Activated naive CD4-positive, alpha-beta T cell (primary cell): ENCODE measurements at places on chromosomes 13 and 19.

DNA sequence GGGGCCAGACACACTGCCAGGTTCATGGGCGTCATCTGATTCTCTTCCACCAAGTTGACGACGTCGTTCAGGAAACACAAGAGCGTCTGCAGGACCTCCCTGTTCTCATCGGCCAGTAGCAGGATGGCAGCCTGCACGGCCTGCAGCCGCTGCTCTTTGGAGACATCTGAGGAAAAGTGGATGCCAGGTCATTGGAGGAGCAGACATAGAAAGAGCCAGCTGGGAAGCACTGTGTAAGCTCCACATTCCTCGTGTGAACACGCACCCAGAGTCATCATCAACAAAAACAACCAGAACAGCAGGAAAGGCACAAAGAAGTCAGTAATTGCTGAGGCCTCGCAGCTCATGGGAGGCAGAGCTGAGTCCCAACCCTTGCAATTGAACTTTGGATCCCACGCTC is 96.5 kb downstream of the KL start:
- DNase-seq = no peak

DNA sequence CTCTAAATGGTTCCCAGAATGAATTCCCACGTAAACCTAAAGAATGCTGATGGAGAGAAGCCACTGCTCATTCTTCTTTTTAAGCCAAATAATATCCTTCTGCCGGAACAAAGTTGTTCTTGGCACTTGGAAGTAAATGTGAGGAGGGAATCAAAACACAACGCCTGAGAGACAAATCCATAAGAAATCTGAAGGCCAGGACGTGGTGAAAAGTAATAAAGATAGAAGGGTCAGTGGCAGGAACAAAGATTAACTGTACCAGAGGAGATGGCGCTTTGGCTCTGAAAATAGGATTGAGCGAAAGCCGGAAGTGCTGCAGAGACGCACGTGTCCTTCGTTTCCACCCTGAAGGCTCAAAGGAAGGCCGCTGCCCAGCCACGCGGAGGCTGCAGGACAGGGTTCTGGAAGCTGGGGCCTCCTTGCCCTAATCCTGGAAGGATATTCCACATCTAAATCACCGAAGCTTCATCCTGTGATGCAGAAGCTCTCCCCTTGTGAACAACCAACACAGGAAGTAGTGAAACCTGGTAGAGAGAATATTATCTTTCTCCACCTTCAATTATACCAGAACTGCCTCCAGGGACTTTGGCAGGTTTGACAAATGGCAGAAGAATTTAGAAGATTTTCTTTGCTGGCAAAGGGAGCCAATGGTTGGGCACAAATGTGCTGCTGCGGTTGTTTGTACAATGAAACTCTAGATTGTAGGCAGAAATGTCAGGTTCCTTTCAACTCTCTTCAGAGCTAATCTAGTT is 214.6 kb upstream of the SERP2 start:
- no peak for DNase-seq

GRCh38 chr19:6876748-6877147 is 10.6 kb upstream of the ADGRE1 start:
- no peak for DNase-seq

- no peak for DNase-seq
Observed at GRCh38 chr19:4088975-4089374, 22.3 kb upstream of the ZBTB7A start.

DNA sequence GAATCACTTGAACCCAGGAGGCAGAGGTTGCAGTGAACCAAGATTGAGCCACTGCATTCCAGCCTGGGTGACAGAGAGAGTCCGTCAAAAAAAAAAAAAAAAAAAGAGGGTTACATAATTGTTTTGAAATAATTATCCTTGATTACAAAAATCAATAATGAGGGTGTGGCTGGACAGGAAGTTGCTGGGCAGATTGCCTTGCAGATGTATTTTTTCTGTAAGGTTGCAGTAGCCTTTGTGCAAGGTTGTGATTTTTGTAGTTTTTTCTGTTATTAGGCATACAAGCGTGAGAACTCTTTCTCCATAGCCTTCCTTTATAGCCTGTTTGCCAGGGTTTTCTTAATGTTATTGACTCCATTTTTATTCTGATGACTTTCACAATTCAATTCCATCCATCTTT is 40.7 kb upstream of the SIN3B start:
- DNase-seq = no peak

- DNase-seq = no peak
Observed at GRCh38 chr19:44905437-44906160, at the start of gene APOE. Gene APOE (plus strand): TSS chr19:44905796. CDS start chr19:44906625, 829 bp downstream.

DNA sequence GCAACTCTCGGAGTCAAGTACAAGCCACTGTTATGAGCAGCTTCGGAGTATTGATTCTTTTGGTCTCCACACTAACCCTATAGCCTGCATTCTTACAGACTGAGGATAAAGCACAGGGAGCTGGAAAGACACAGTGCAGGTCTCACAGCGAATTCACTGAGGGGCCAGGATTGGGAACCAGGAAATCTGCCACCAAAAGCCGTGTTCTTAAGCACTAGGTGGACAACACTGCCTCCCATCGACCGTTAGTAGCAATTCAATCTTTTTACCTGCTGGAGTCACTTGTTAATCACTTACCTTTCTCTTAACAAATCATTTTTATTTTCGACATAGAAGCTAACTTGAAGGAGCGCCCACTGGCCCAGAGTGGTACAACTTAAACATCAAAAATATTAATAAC is 6.3 kb downstream of the PMIS2 start:
- no peak for DNase-seq
